Stimulated activated CD4-positive, alpha-beta T cell treated with anti-CD3 and anti-CD28 coated beads, Interleukin-12 subunit alpha, Interleukin-12 subunit beta, amount 100 ng/mL, for 24 hours (primary cell): ENCODE measurements at places on chromosomes 3 and 15.
A peak's percentile ranks its signal among the peaks of the same experiment; 100 is the strongest.

GRCh38 chr15:49915822-49916221 lies 203.2 kb downstream of the ATP8B4 start:
- DNase-seq = no peak

DNA sequence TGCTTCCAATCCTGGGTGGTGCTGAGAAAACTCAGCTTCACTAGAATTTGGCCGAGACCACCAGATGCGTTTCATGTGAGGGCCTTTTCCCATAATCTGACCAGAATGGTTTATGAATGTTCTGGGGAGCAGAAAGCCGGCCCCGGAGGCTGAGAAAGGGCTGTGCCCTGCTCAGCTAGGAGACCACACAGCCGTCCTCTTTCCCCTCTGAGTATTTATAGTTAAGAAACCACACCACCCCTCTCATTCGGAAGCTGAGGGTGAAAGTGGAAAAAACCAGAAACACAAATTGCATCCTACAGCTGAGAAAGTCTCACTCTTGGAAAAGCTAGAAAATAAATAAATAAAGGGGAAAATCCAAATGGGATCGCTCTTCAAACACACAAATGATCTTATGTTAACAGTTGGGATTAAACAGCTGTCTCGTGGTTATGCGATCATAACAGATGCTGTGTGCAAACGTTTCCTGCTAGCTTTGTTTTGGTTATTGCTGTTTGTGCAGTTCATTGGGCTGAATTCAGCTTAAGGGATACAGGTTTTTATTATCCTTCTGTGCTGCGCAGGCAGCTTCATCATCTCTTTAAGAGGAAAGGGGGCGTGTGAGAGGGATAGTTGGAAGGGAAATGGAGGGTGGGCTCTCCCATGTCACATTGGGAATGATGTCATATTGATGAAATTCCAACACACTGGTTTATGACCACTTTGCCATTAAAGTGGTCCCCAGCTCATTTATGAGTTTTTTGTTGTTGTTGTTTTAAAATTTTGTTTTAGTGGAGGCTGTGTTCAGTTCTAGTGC lies 1026.2 kb upstream of the NR2F2 start:
- DNase-seq = no peak

- no peak for DNase-seq
Measured at GRCh38 chr15:73389539-73389938, 20.8 kb upstream of the HCN4 start.

DNA sequence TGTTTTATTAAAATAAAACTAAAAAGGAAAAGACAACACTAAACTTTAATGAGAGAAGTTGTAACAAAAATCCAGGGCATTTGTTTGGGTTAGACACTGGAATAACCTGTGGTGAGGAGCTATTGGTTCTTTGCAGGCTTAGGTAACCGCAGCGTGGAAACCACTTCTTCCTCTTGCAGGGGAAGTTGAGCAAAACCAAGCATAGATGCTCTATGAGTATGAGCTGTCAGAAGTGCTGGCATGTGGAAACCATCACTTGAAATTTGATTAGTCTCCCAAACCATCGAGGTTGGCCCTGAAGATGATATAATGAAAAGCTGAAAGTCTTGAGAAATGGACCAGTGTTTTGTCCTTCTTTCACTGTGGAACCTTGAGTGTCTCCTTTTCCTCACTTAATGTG lies 127.1 kb upstream of the RBMS3 start:
- peak; percentile 15 for DNase-seq

DNA sequence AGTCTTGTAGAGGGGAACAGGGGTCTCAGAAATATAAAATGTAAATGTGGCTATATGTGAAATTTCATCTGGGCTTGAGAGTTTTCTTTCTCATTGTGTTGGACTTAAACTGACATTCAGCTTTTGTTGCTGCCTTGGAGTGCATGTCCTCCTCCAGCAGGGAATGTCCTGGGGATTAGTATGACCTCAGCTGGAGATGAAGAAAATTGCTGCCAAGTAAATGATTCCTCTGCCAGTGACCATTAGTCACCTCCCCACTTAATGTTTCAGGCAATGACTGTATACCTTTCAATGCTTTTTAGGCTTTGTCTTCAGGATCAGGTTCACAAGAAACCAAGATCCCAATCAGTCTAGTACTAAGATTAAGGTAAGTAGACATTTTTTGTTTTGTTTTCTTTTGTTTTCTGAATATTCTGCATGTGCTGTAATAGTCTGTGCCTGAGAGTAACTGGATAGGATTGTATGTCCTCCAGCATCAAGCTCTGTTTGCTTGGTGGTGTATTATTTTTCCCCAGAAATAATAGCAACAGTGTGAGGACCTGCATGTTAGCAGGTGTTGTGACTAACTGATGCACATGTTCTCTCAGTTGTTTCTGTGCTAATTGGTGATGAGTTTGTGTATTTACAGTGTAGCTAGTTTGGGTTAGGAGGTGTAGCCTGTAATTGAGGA lies 18.1 kb upstream of the SLC22A13 start:
- no peak for DNase-seq

- no peak for DNase-seq
Measured at GRCh38 chr15:67164401-67164791, 90.1 kb downstream of the AAGAB start.

- peak; percentile 59 for DNase-seq
Measured at GRCh38 chr3:172673210-172673679, 37.6 kb downstream of the NCEH1 start.

- DNase-seq = no peak
Measured at GRCh38 chr3:66110840-66111239, 72.1 kb upstream of the MAGI1 start.

DNA sequence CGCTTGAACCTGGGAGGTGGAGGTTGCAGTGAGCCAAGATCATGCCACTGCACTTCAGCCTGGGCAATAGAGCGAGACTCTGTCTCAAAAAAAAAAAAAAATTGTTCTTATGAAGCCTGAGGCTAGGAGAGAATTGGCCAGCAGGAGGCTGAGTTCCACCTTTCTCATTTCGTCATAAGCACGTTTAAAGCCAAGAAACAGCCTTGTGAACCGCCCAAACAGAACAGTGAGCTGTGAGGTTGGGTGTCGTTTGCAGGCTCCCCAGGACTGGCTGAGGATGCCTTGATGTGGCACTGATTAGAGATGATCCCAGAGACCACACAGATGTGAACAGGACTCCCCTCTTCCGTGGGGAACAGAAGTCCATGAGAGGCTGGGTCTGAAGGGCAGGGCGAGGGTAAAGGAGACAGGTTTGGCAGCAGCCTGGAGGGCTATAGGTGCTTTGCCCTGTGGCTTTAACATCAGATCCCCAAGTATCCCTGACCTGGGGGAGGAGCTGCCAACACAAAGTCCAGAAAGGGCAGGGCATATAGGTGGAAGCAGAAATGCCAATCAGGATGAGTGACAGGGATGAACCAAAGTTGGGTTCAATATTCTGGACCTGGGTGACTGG lies 52.9 kb downstream of the CLEC3B start:
- no peak for DNase-seq

DNA sequence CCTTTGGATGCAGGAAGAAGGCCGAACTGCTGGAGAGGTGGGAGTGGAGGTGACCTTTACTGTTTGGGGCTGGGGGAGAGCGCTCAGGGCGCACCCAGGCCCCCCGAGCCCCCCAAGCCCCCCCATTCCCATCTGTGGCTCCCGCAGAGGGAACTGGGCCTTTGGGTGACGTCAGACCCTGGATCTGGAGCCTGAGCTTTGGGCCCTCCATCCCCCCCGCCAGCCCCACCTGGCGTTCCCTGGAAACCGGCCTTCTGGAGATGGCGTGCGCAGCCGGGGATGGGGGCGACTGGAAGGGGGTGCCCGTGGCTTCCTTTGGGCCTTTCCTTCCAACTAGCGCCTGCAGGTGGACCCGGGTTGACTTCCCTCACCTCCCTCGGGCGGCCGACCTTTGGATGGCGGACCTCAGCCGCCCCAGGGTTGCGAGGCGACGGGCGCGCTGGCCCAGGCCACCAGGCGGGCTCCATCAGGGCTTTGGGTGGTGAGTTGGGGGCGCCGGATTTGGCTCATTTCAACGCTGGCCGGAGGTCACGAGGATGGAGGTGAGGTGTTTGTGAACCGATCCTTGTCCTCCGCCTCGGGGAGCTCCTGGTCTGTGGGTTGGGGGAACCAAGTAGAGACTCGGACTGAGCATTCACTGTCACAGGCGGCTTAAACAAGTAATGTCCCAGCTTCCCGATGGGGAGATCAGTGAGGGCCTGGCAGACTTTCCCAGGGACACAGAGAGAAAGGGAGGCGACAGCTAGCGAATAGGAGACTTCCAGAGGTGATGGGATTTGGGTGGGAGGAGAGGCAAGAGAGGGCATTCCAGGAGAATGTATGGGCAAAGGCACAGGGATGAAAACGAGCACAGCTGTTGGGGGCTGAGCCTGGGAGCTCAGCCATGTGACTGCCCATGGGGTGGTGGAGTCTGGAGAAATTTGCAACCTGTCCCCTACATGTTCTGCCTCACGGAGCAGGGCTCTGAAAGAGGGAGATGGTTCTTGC lies 709 bp downstream of the SCAMP5 start:
- no peak for DNase-seq

- DNase-seq = no peak
Measured at GRCh38 chr3:38575279-38575843, 74.1 kb downstream of the SCN5A start.

GRCh38 chr3:128489674-128489926 lies 3.4 kb downstream of the GATA2 start:
- no peak for DNase-seq

DNA sequence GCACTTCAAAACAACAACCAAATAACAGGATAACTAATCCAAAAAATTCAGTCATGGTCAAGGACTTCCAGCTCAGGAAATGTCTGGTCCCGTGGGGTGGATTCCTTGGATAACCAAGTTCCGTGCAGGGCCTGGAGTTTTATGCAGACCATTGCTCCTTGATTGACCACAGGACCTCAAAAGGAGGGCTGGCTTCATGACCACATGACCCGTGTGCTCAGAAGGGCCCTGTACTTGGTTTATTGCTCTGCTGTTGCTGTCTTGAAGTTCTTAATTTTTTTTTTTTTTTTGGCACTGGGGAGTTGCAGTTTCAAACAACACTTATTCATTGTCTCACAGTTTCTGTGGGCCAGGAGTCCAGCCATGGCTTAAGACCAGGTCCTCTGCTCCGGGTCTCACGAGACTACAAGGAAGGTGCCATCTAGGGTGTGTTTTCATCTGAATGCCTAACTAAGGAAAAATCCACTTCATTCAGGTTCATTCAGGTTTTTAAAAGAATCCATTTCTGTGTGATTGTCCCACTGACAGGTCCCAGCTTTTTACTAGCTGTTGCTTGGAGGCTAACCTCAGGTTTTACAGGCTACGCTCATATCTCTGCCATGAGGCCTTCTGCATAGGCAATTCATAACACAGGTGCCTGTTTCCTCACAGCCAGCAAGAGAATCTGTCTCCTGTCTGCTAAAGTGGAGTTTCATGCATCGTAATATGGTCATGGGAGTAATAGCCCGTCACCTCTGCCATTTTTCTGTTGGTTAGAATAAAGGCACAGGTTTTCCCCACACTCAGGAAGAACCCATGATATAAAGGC lies 65.3 kb downstream of the FLNB start:
- no peak for DNase-seq

- no peak for DNase-seq
Measured at GRCh38 chr3:25023876-25024275, 404.2 kb upstream of the RARB start.

- DNase-seq = no peak
Measured at GRCh38 chr15:31434275-31434587, 107.6 kb downstream of the KLF13 start.

GRCh38 chr15:38054488-38054887 lies 120.0 kb downstream of the TMCO5A start:
- no peak for DNase-seq

DNA sequence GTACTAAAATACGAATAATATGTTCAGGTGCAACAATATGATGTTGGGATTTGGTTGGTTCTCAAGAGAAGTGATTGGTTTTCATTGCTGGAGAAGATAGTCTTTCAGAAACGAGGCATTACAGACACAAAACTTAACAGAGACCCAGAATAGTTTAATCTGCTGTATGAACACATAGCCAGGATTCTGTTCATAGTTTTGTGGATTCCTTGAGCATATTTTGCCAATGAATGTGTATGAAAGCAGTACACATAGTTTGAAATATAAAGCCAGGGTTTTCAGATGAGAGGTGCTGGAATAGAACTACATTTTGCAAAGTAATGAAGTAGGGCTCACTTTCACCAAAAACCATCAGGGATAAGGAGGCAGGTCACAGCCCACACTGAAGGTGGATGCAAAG lies 5.7 kb upstream of the MCTP2 start:
- no peak for DNase-seq

GRCh38 chr15:70272565-70273355 lies 175.0 kb upstream of the TLE3 start:
- no peak for DNase-seq

- no peak for DNase-seq
Measured at GRCh38 chr15:25407950-25408349, 30.9 kb downstream of the UBE3A start.

GRCh38 chr15:57045741-57046382 lies 127.4 kb downstream of the TCF12 start:
- DNase-seq = no peak

GRCh38 chr3:181692311-181693145 lies 19.2 kb upstream of the SOX2 start:
- DNase-seq = no peak

- no peak for DNase-seq
Measured at GRCh38 chr15:49032601-49033145, 13.6 kb downstream of the SECISBP2L start.

- DNase-seq = no peak
Measured at GRCh38 chr3:83195243-83195642, 1433.8 kb upstream of the GBE1 start.

- no peak for DNase-seq
Measured at GRCh38 chr3:7188551-7188950, 327.6 kb downstream of the GRM7 start.

GRCh38 chr3:97189835-97190234 lies 375.4 kb downstream of the EPHA6 start:
- no peak for DNase-seq

- no peak for DNase-seq
Measured at GRCh38 chr3:117144853-117145252, 435.3 kb downstream of the TUSC7 start.

DNA sequence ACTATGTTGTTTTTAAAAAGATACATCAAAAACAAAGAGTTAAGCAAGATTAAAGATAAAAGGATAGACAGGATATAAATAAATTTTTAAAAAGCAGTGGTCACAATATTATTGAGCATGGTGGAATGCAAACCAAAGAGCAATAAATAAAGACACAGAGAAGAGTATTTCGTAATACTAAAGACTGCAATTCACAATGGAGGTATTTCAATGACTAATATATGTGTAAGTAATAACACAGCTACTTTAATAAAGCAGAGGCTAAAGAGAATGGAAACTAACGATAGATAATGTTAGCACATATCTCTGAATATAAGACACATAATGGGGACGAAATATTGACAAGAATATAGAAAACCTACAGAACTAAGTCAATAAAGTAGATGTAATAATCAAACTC lies 219.6 kb downstream of the WDR72 start:
- DNase-seq = no peak

- no peak for DNase-seq
Measured at GRCh38 chr3:188025555-188025954, 128.4 kb upstream of the LPP start.

GRCh38 chr3:184419171-184419570 lies 39.3 kb downstream of the CHRD start:
- no peak for DNase-seq

- no peak for DNase-seq
Measured at GRCh38 chr3:119187266-119187665, 13.9 kb downstream of the UPK1B start.

GRCh38 chr3:170355738-170356595 lies 1.5 kb upstream of the SKIL start:
- no peak for DNase-seq

- DNase-seq = no peak
Measured at GRCh38 chr3:88991496-88991895, 115.9 kb upstream of the EPHA3 start.

- no peak for DNase-seq
Measured at GRCh38 chr3:39453134-39453533, 14.3 kb upstream of the MOBP start.
